ENCODE measurements at places on chromosomes 16 and 17. TPM values are rescaled to one million over a fixed set of nuclear protein-coding genes. Genes with fewer than 3 reads are reported as not detected.

Gene XYLT1
- 10.0 TPM for polyA plus RNA-seq

Gene MAPT
- polyA plus RNA-seq, result 0.15 TPM

Gene HAP1
- 0.95 TPM for polyA plus RNA-seq

Gene ARMC5
- polyA plus RNA-seq, result 3.0 TPM

Gene SMG6
- polyA plus RNA-seq, result 6.3 TPM

Gene CES5A
- polyA plus RNA-seq, result not detected

Gene CTRB1
- polyA plus RNA-seq, result not detected

Gene CPNE7
- polyA plus RNA-seq, result 12.4 TPM

Gene SCO1
- 28.3 TPM for polyA plus RNA-seq

Gene KLHL11
- 6.7 TPM for polyA plus RNA-seq

Gene STH
- polyA plus RNA-seq, result not detected

Gene ZG16B
- 2.6 TPM for polyA plus RNA-seq

Gene PGAP3
- polyA plus RNA-seq, result 5.6 TPM

Gene DNAAF1
- polyA plus RNA-seq, result 0.01 TPM

Gene PLA2G10
- 3.2 TPM for polyA plus RNA-seq

Gene AANAT
- polyA plus RNA-seq, result not detected

Gene KRTAP2-1
- not detected for polyA plus RNA-seq

Gene KRT25
- not detected for polyA plus RNA-seq

Gene E4F1
- polyA plus RNA-seq, result 10.5 TPM

Gene PRAC2
- polyA plus RNA-seq, result not detected

Gene HBZ
- polyA plus RNA-seq, result not detected

Gene HOXB3
- polyA plus RNA-seq, result 1.2 TPM

Gene KRTAP4-6
- polyA plus RNA-seq, result not detected

Gene HSF4
- 4.3 TPM for polyA plus RNA-seq

Gene HNF1B
- not detected for polyA plus RNA-seq

Gene CBX2
- polyA plus RNA-seq, result 2.3 TPM

Gene KRTAP2-2
- polyA plus RNA-seq, result not detected

Gene KLHL10
- 0.21 TPM for polyA plus RNA-seq

Gene MMP25
- polyA plus RNA-seq, result 0.17 TPM

Gene POLR2A
- 17.5 TPM for polyA plus RNA-seq

Gene CRHR1
- not detected for polyA plus RNA-seq

Gene TERB1
- not detected for polyA plus RNA-seq

Gene C16orf78
- not detected for polyA plus RNA-seq

Gene RGS9
- 2.1 TPM for polyA plus RNA-seq

Gene TBC1D3C
- not detected for polyA plus RNA-seq

Gene CDK3
- 1.8 TPM for polyA plus RNA-seq

Gene NLRC5
- 7.8 TPM for polyA plus RNA-seq
